ENCODE measurements at places on chromosomes 11 and 22.
A peak's percentile ranks its signal among the peaks of the same experiment; 100 is the strongest.

- DNase-seq = no peak
Measured at GRCh38 chr11:120063686-120064340, 74.1 kb downstream of the TRIM29 start.

DNA sequence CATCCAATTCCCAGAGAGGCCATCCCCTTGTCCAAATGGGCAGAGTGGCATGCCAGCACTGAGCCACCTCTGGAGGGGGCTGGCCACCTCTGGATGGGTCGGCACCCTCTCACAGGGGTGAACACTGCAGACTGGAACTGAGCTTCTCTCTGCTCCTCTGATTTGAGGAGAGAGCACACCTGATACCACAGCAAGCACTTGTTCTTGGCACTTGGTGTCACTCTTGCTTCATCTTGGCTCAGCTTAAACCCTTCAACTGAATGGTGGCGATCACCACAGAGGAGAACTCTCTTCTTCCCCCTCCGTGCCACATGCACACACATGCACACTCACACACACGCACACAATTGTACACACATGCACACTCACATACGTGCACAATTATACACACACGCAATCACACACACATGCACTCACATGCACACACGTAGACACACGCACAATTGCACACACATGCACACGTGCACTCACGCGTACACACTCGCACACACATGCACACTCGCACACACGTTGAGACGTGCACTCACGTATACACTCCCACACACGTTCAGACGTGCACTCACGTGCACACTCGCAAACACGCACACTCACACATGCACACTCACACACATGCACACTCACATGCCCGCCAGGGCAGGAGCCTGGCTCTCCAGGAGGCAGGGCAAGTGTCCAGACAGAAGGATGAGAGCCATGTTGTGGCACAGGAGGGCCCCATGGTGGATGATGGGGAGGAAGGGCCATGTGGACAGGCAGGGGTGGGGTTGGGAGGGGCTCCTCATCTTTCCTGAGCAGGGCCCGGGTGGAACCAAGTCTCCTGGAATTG, 23.4 kb downstream of the OVOL1 start:
- no peak for DNase-seq

- no peak for DNase-seq
Measured at GRCh38 chr11:15234796-15235195, 120.1 kb downstream of the INSC start.

- DNase-seq = no peak
Measured at GRCh38 chr22:21919526-21920307, 32.9 kb downstream of the PPM1F start.

DNA sequence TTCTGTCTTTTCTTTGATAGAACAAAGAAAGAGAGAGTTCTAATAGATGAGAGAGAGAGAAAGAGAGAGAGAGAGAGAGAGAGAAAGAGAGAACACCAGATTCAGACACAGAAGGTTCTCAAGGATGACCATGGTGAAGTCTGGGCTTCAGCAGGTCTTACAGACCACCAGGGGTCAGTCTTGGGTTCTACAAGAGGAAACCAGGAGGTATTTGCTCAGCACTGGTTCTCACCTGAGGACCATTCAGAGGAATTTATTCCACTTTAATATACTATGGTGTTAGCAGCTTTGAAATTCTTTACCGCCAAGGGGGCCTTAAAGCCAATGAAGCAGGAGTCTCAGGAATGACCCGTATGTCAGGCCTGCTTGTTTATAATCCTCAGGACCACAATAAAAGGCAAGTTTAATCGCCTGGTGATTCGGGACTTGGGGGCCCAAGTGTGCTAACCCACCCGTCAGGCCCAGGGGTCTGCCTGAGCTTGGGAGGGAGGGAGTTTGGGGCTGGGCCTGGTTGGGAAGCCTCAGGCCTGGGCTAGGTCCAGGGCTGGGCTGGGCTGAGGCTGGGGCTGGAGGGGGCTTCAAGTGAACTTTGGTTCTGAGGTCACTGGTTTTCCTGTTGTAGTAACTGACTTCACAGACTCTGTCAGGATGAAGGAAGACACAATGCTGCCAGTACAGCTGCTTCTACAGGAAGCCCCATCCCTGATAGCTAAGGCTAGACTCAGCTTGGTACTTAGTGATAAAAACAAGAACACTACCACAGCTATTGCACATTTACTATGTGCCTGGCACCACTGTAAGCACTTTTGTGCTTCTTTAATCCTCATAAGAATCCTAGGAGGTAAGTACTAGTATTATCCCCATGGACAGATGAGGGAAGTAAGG, 179.2 kb upstream of the ZBED5 start:
- no peak for DNase-seq

- DNase-seq = peak; percentile 13
Measured at GRCh38 chr11:61752117-61752924, at the start of gene MYRF. Gene MYRF (plus strand): TSS chr11:61752636. CDS start chr11:61752745, 109 bp downstream.

All from activated naive CD4-positive, alpha-beta T cell (primary cell).